Heart left ventricle (tissue), 16 donors: ENCODE measurements at places on chromosomes 6 and 20. TPM values are rescaled to one million over a fixed set of nuclear protein-coding genes. Genes with fewer than 3 reads are reported as not detected.

GRCh38 chr6:53894091-53894490 is 99.3 kb downstream of the LRRC1 start:
- no peak for DNase-seq

GRCh38 chr20:49680484-49680883 is 33.2 kb downstream of the B4GALT5 start:
- DNase-seq, result no peak

GRCh38 chr6:169026175-169026574 is 227.5 kb downstream of the THBS2 start:
- no peak for DNase-seq

- peak; percentile 46 for DNase-seq
These were observed 183.1 kb downstream of the DTNBP1 start for GRCh38 chr6:15479761-15480160.

DNA sequence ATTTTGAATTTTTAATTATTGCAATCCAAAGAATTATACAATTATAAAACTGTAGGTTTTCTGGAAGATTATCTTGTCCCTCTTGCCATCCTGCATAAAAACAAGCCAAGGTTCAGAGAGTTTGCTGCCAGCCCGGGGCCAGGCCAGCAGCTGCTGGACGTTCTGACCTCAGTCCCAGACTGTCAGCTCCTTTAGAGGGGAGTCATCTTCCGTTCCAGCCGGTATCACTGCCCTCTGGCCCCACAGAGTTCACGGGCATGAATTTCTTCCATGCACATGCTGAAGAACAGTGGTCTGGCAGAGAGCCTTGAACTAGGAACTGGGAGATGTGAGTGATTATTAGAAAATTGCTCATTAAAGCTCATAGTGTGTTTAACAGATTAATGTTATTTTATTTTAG is 130.4 kb upstream of the QKI start:
- DNase-seq, result no peak

GRCh38 chr6:55495277-55495676 is 83.7 kb downstream of the HMGCLL1 start:
- DNase-seq, result no peak

GRCh38 chr20:41468994-41469600 is 102.5 kb upstream of the EMILIN3 start:
- DNase-seq, result no peak

- no peak for DNase-seq
These were observed 545.6 kb downstream of the PKHD1 start for GRCh38 chr6:51541847-51542246.

DNA sequence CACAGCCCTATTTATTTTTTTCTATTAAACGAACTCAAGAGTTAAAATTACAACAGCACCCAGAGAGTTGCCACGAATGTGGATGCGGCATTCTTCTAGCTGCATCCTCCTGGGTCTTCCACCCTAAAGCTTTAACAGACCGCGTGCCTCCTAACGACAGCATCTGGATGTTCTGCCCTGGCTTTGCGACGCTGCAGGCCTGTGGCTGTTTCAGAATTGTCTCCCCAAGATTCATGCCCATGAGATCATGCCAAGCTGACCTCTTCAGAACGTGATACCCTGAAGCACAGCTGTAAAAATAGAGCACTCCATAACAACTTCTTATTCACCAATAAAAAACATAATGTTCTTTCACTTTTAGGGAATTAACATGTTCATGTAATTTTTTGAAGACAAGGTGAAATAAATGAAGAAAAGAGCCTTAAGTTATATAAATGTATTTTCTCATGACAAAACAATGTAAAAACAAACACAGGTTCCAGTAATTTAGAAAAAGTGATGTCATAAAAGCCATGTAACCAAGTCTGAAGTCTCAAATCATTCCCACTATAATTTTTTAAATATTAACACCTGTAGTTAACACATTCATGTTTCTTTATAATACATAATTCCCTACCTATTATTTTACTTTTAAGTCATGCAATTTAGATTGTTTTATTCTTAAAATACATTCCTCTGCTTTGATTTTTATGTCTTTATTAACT is 26.5 kb downstream of the HIVEP2 start:
- DNase-seq, result no peak

TRIM15 gene
- not detected for total RNA-seq

ADGRF5 gene
- total RNA-seq, result 36.6 TPM

DNA sequence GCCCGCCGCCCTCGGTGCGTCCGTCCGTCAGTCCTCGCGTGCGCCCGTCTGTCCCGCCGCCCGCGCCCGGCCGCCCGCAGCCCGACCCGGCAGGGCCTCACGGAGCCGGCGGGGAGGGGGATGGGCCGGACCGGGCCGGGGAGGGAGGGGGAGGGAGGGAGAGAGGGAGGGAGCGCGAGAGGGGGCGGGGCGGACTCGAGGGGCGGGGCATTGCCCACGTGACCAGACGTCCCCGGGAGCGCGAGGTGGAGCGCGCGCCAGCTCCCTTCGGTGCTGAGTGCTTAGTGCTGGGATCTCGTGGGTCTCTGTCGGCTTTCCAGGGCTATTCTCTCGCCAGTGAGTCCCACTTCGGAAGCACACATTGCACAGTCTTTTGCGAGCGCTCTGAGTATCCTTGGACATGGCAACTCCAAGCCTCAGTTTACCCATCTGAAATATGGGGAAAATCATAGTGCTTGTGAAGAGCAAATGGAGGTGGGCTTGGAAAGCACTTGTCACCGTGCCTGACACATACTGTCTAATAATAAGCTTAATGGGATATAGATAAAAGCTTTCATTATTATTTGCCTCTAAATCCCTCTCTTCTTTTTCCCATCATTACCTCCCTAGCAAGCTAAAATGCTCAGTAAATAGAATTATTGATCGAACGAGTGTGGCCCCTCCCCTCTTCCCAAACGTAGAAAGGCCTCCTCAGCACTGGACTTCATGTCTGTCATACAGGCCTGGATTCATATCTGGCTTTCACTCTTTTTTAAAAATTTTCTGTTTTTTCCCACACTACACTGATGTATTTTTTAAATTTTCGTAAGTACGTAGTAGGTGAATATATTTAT is at the start of gene NCOA6:
NCOA6 (minus strand) TSS at position 122 of the 833 bp plus-strand sequence. CDS start 43,296 bp downstream, outside the sequence.
- peak; percentile 92 for DNase-seq

DNA sequence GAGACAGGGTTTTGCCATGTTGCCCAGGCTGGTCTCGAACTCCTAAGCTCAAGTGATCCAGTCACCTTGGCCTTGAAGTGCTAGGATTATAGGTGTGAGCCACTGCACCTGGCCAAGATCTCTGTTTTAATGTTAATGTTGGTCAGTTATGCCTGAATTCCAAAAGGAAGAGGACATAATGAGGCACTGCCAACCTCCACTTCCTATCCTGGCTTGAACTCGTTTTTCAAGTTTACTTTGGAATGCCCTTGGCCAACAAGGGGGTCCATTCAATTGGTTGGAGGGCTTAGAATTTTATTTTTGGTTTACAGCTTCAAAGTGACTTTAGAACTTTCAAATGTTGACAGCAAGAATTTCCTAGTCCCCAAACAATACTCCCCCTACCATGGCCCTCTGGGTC is 29.8 kb downstream of the DNAAF9 start:
- DNase-seq, result no peak

DNA sequence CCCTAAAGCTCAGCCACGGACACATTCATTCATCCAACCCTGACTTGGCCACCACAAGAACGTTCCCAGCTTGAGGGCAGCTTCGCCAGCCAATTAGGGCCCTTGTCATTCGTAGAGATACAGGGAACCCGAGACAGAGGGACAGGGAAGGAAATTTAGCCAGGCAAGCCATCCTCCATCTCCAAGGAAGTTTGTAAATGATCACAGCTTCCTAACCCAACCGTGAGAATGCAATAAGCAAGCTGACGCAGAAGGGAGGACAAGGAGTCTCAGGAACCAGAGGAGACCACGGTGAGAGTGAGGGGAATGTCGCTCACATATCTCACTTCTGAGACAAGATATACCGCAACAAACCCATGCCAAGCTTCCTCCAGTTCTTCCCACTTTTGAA is 1.4 kb downstream of the TRAM2 start:
- no peak for DNase-seq

DNA sequence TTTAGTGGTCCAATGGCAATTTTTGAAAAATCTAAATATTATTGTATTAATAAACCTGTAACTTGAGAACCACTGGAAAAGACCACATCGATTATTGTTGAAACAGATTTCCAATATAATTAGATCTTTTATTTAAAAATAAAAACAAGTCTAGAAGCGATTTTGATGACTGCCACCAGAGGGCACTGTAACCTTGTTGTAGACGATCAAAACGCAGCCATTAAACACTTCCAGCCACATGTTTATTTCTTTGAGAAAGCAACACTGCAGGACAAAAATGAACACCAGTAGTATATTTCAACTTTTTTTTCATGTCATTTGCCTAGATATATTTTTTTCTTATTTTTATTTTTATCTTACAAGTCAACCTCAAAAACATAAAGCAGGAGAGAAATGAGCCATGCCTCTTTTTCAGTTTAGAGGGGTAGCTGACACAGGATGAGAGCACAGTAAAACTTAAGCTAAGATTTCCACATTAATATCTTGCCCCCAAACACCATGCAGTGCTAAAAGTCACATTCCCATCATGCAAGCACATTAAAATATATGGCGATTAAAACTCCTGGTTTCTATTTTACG is 115.4 kb downstream of the OPRM1 start:
- DNase-seq, result peak; percentile 40

DNA sequence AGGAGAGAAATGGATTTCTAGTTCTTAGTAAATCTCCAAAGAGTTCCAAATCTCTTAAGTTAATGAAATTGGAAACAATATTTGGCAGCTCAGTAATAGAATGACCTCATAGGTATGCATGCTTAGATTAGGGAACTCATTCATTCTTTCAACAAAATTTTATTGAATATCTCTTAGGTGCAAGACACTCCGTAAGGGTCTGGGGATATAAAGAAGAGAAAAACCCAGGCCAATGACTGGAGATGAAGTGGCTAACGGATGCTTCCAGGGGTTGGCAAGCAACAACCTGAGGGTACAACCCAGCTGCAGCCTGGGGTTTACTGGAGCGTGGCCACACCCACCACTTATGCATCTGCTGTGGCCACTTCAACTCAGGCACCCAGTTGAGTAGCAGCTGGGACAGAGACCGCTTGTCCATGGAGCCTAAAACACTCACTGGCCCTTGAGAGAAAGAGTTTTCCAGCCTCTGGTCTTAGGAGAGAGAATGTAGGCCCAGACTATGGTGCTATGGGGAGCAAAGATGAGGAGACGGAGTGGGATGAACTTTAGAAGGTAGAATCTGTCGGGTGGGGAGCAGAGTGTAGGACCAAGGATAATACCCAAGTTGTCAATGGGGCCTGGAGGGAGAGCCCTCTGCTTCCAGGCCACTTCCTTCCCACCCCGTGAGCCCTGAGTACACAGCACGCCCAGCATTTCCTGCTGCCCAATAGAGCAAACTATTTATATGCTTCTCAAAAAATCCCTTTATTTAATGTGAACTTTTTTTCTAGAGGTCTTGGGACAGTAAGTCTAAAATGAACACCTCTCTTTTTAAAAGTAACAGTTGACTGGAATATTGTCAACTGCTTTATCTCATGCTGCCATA is 46.8 kb upstream of the PXDC1 start:
- no peak for DNase-seq

WFDC6 gene
- not detected for total RNA-seq

GRCh38 chr6:146679386-146679785 is 80.6 kb downstream of the ADGB start:
- DNase-seq, result no peak
